Mesenchymal stem cell (in vitro differentiated cells and primary cell): ENCODE measurements at places on chromosomes 4 and X.
A peak's percentile ranks its signal among the peaks of the same experiment; 100 is the strongest.

DNA sequence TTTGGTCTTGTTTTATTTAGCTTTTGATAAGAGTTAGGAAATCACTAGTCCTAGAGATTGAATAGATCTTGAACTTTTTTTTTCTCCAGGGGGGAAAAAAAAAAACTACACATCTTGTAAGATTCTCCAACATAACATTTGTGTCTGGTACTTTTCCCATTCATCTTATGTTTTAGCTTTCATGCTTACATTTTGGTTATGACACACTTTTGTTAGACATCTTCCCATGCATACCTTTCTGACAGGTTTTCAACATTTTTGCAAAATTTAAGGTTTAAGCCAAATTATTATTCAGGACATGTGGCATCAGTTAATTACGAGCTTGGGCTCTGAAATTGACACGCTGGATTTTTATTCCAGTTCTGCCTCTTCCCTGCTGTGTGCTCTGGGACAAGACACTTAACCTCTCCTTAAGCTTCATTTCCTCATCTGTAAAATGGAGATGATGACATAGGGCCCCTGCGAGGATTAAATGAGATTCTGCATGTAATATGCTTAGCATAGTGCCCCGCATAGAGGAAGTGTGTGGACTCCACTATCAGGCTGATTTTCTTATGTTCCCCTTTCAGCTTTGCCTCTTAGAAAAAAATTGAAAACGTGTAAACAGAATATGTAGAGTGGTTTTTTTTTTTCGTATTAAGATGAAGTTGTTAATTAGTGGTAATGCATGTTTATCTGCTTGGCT lies 5.3 kb downstream of the KIT start:
- no peak for DNase-seq

- DNase-seq: peak; percentile 40
Observed at GRCh38 chrX:37926700-37927099, 79.3 kb upstream of the DYNLT3 start.

- no peak for DNase-seq
Observed at GRCh38 chr4:155578219-155578618, 88.4 kb upstream of the GUCY1A1 start.

- DNase-seq: no peak
Observed at GRCh38 chr4:69493515-69493914, 2.2 kb downstream of the UGT2B4 start.

- DNase-seq: no peak
Observed at GRCh38 chr4:84389406-84389805, 109.7 kb downstream of the NKX6-1 start.
